ENCODE measurements at places on chromosomes 16 and 17. TPM values are rescaled to one million over a fixed set of nuclear protein-coding genes. Genes with fewer than 3 reads are reported as not detected.

YBX2 gene
- polyA plus RNA-seq, result 1.9 TPM

SGCA gene
- polyA plus RNA-seq, result 0.75 TPM

GRCh38 chr17:10127819-10128425, 70.5 kb downstream of the GAS7 start:
- DNase-seq, result no peak

DNA sequence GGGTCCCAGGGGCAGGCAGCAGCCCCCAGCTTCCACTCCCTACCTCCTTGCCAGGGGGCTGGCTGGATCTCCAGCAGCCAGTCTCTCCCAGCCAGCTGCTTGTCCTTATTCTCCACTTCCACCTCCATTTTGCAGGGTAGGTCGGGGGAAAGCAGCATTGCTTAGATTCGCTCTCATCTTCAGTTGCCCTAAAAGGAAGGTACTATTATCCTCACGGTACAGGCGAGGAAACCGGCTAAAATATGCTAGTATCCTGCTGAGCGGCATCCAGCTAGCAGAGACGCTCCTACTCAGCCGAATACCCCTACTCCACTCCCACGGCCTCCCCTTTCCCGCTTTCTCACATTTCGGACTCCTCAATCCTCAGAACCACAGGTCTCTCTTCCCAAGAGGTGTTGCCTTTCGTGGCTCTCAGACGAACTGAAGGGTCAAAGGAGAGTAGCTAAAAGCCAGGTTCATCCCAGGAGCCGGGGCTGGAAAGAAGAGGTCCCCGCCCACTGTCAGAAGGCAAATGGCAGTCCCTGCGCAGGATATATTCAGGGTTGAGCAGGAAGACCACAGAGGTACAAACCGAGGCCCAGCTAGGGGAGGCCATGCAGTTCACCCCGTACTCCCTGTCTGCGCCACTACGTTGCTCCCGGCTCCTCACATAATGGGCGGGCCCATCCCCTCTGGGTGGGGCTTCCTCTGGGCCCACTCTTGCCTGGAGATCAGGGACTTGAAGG, 1.7 kb upstream of the RAB11FIP4 start:
- DNase-seq, result no peak

DNA sequence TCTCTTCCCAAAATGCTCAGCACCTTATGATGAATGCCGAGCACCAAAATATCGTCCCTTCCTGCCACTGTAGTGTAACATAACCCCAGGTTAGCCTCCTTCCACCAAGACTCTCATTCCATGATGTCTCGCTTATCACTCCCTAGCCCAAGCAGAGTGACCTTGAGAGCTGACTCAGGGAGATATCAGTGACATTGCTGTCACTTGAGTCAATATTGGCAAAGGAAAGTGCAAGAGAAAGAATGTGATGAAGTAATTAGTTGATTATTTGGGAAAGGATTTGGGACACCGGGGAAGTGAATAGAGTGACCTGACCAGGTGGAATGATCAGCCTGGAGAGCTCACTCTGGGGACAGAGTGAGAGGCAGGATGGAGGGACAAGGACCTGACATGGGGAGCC, 2.6 kb upstream of the ANKFN1 start:
- DNase-seq, result no peak

GRCh38 chr16:397736-398332, 835 bp downstream of the NME4 start:
- DNase-seq, result no peak

DNA sequence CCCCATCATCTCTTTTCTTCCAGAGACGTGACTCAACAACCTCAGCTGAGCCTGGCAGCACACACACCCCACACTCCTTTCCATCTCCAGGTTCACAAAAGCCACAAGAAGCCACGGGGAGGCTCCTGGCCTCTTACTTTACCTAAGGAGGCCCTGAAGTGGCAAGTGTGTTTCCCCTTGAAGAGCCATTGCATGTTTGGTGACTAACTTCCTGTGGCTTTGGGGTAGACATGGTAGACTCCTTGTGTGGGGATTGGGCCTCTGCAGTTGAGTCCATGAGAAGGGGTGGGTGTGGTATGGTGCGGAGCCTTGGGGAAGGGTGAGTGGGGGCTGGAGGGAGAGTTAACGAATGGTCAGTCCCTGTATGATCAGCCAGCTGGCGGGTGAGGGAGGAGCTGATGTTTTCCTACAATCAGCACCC, 24.2 kb downstream of the SAP30BP start:
- no peak for DNase-seq

DNA sequence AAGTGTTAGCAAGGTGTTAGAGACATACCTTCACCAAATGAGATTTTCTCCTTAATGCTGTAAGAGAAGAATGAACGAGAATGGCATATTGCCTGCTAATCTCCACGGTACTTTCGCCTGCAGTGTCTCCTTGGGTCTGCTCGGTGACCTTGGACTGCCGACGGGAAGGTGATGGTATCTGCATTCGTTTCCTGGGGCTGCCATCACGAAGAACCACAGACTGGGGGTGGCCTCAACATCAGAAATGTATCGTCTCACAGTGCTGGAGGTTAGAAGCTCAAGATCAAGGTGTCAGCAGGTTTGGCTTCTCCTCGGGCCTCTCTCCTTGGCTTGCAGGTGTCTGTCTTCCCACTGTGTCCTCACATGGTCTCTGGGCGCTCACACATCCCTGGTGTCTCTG, 86.3 kb upstream of the TNRC6C start:
- no peak for DNase-seq

DNA sequence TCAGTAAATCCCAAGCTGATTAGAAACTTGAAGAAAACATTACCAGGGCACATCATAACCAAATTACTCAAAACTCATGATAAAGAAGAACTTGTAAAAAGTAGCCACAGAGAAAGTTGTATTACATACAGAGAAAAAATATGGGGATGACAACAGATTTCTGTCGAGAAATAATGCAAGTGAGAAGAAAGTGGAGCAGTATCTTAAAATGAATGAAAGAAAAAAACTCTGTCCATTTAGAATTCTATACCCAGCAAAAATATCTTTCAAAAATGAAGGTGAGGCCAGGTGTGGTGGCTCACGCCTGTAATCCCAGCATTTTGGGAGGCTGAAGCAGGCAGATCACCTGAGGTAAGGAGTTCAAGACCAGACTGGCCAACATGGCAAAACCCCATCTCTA, 165.9 kb downstream of the PARN start:
- no peak for DNase-seq

MYL11 gene
- polyA plus RNA-seq, result 1.4 TPM

- no peak for DNase-seq
Observed at GRCh38 chr17:12974005-12974531, 43.8 kb downstream of the ELAC2 start.

DNA sequence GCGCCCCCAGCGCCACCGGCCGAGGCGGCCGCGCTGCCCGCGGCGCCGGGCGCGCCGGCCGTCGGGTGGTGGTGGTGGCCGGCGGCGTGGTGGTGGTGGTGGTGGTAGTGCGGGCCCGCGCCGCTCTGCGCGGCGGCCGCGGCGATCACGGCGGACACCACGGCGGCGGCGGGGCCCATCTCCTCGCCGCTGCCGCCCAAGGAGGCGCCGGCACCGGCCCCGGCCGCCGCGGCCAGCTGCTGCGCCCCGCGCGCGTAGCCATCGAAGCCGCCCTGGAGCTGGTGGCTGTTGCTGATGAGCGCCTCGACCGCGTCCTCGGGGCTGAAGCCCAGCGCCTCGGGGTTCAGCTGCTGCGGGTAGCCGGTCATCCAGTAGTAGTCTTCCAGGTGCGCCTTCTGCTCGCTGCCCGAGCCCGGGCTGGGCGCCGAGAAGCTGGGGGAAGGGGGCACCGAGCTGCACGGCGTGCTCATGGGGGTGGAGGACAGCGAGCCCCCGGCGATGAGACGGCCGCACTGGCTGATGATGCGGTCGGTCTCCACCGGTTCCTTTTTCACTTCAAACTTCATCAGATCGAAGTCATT, 1.2 kb downstream of the MAF start:
- no peak for DNase-seq

- DNase-seq, result no peak
Observed at GRCh38 chr16:20001856-20002707, 71.6 kb downstream of the GPR139 start.

FKBP10 gene
- polyA plus RNA-seq, result 175 TPM

ACAP1 gene
- 7.0 TPM for polyA plus RNA-seq

CD300LB gene
- polyA plus RNA-seq, result 0.17 TPM

NLRC5 gene
- 2.3 TPM for polyA plus RNA-seq

DNA sequence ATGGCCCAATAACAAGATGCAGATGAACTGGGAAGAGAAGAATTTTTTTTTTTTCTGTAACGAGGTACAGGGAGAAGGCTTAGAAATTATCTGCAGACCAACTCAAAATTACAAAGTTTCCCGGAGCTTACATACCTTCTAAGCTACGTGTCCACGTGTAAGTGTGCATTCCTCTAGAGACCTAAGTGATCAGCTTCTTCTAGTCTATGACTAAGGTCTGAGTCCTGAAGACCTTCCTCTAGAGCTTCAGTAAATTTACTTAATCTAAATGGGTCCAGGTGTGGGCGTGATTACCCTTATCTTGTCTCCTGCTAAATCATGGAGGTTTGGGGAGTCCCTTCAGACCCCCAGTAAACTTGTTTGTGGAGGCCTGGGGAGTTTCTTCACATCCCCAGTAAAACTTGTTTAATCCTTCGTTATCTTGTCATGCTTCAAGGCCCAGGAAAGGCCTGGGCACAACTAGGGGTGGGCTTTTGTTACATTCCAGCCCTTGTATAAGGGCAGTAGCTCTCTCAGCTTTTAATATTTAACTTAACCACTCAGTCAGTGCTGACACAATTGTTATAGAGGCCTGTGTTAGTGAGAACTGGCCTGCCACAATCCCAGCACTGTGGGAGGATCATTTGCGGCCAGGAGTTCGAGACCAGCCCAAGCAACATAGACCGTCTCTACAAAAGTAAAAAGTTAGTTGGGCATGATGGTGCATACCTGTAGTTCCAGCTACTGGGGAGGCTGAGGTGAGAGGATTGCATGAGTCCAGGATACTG, 342.3 kb downstream of the SNX29 start:
- no peak for DNase-seq

ANKRD40CL gene
- polyA plus RNA-seq, result 0.35 TPM

GRCh38 chr17:65047941-65048340, 8.6 kb downstream of the GNA13 start:
- DNase-seq, result no peak

WNT3 gene
- polyA plus RNA-seq, result 2.0 TPM
